Activated B cell treated with CpG ODN at 0.5 μM for 24 hours (primary cell): ENCODE measurements at places on chromosomes 6 and 20.

- no peak for DNase-seq
Observed at GRCh38 chr6:75268121-75268987, 16.2 kb downstream of the TMEM30A start.

- DNase-seq = no peak
Observed at GRCh38 chr20:62697468-62697912, 11.1 kb upstream of the NTSR1 start.

DNA sequence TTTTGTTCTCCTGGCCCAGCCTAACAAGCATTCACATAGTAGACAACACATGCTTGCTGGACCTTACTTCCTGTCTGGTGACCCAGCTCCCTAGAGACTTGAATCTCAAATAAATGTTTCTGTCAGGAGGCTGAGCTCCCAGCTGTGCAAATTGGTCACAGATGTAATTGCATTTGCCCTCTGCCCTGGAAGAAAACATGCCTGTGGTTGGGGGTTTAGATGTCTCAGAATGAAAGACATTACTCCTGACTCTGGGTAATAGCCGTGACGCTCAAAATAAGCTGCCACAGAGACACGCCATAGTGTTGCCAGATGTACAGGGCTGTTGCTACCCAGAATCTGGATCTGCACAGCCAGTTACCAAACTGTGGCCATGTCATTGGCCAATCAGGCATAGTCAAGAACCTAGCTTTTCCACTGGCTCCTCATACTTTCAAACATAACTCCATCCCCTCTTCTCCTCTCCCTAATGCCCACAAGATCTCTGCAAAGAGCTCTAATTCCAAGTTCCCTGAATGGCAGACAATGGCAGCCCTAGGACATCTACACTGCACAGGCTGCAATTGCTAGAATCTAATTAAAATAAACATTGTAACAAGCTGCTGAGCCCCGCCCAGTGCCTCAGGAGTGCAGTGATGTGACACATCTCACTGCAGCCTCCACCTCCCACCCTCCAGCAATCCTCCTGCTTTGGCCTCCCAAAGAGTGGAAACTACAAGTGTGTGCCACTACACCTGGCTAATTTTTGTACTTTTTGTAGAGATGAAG is 32.8 kb upstream of the GMPR start:
- no peak for DNase-seq

GRCh38 chr6:22095836-22096235 is 201.0 kb downstream of the PRL start:
- DNase-seq = no peak

- DNase-seq = no peak
Observed at GRCh38 chr20:62649140-62649539, 6.8 kb downstream of the SLCO4A1 start.

DNA sequence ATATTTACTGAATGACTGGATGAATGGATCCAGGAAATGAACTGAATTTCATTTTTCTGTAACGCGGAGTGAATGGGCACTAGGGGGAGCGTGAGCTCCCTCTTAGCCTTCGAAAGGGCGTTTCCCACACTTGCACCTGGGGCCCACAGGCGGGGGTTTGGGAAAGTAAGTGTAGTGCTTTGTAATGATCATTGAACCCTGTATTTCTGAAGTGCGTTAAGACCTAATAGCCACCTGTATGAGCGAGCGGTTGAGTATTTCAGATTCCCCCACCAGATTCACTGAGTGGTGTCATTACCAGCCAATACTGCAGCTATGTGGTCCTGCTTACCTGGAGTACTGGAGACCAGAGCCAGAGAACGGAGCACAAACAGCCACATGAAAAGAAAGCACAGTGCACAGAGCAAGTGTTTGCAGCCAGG is 10.5 kb downstream of the SYTL3 start:
- DNase-seq = no peak

- no peak for DNase-seq
Observed at GRCh38 chr6:128508588-128509296, 11.7 kb downstream of the PTPRK start.

DNA sequence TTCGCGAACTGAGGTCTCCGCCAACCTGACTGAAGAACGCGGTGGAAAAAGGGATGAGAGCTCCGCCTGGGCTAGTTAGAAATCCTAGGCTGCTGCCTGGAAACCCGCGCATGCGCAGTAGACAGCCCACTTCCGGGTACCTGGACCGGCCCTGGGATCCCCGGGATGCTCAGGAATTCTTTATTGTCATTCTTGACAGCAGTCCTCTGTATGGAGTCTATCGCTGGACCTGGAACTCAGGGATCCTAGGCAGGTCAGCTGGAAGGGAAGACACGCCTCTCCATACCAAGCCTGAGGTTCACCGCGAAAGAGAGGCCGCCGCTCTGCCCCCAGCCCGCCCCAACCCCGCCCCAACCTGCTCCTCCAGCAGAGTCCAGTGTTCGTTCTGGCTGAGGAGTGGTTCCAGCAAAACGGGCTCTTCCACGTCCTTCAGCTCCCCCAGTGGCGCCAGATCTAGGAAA is 1379.2 kb upstream of the DEFB115 start:
- DNase-seq = no peak

DNA sequence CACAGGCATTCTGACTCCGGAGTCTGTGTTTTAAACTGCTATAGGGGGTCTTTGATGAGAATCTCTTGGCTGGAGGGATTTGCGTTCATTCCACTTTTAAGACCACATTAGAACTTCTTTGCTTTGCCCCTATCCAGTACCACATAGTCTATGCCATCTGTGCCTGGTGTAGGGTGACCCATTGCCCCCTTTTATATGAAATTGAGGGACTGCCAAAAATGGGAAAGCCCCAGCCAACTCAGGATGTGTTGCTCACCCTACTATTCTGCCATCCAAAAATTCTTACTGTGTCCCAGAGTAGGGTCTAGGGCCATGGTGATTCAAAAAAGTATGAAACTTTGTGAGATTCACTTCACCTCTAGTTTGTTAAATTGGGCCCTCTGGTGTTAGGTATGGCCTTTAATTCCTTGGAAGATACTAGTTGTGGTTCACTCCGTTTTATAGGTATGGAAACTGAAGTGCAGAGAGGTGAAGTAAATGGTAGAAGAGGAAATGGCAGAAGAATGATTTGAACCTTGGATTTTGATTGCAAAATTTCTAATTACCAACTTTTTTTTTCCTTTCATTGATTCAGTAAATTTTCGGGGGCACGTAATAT is 1.4 kb downstream of the PFDN4 start:
- no peak for DNase-seq

DNA sequence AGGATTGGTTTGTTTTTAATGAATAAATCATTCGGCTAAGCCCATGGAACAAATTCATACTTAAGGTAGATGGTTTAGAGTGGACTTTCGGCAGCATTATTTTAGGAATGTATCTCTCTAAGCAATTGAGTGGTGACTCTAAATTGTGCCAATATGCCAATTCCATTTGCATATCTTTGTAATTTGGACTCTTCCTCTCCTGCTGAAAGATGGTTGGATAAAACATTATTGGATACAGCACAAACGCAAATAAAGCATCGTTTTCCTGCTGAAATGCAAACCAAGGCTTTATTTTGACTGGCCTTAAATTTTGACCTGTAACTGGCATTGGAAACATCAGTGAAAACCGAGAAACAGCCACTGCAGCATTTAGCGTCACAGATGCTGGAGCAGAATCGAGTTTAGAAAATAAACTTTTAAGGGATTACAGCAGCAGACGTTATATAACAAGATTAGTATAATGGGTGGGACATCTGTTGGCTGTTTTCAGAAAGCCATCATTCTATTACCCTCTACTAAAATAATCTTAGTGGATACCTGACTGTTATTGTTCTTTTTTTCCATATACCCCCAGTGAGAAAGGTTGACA is 726.0 kb downstream of the KIF16B start:
- DNase-seq = no peak

DNA sequence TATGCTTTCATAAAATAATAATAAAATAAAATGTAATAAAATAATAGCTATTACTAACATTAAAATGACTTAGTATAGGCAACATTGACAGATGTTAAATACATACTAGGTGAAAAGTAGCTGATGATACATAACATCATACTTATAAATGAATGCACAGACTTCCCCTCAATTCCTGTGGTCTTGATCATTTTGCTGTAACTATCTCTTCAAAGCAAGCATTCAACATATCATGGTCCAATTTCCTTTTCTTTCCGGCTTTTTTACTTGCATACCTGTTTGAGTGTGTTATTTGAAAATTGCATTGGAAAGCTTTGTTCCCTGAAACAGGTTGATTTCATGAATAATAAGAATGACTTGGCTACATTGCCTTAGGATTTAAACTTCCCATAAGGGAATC is 309.3 kb downstream of the HDGFL1 start:
- no peak for DNase-seq

DNA sequence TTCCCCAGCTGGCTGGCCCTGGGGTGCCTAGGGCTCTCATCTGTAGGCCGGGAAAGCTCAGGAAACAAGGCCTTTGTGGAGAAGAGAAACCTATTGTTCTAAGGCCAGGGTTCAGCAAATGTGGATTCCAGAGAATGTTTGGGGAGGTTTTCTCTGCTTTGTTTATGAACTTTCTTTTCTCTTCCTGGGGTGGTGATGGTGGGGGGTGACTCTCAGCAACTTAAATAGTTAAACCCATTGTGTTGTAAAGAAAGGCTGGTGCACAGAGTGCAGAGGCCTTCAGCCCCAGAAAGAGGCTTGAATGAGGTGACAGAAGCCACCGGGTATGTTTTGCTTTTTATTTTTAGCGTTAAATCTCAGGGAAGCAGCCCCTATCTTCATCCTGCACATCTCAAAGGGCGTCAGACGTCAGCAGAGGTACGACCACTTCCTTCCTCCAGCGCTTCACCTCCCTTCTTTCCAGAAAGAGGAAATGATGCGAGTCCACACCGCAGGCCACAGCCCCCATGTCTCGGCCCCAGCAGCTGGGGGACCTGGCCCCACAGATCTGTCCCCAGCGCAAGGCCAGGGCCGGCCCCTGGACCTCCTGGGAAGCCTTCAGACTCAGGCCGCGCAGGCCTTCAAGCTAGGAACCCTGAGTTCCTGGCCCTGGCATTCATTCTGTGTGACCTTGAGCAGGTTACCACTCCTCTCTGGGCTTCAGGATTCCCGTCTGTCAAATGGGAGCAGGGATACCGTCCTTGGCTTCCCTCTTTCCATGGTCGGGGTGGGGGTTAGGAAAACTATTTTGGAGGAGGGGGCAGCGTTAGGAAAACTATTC is 605 bp upstream of the PPP1R16B start:
- peak; percentile 56 for DNase-seq

- no peak for DNase-seq
Observed at GRCh38 chr20:11173916-11174315, 500.1 kb upstream of the JAG1 start.

DNA sequence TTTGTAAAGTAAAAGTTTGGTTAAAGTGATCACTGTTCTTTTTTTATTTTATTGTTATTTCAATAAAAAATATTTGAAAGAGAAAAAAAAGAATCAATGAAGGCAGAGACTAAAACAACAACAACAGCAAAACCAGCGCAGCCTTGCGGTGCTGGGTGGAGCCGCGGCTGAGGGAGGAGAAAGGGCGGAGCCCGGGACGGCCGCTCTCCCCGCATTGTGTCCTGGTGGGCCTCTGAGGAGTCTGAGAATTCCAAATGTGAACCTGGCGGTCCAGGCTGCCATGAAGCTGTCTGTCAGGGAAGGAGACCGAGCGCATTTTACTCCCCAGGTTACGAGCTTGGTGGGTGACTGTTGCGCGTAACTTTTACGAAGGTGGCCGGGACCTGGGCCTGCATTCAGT is 43.2 kb downstream of the TMEM242 start:
- DNase-seq = no peak

DNA sequence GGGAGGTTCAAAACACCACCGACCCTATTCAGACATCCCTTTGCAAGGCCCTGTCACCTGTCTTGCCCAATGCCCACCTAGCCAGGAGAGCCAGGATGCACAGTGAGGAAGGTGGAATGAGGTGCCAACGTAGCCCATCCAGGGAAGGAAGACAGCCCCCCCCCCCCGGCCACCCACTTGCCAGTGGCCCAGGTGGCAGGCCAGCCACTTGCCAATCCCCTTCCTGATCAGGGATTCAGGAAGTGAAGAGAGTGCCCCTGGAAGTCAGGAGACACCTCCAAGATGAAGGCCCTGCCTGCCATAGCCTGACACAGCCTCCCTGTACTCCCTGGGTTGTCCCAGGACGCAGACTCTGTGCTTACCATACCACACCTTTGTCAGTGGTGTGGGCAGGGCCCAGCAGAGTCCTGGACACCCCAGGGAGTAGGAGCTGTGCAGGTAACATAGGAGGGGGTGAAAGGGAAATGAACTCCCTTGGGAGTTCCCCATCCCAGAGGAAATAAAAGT is 54.7 kb downstream of the MRPL14 start:
- DNase-seq = no peak

GRCh38 chr6:28336284-28337120 is 554 bp upstream of the ZSCAN31 start:
- no peak for DNase-seq

DNA sequence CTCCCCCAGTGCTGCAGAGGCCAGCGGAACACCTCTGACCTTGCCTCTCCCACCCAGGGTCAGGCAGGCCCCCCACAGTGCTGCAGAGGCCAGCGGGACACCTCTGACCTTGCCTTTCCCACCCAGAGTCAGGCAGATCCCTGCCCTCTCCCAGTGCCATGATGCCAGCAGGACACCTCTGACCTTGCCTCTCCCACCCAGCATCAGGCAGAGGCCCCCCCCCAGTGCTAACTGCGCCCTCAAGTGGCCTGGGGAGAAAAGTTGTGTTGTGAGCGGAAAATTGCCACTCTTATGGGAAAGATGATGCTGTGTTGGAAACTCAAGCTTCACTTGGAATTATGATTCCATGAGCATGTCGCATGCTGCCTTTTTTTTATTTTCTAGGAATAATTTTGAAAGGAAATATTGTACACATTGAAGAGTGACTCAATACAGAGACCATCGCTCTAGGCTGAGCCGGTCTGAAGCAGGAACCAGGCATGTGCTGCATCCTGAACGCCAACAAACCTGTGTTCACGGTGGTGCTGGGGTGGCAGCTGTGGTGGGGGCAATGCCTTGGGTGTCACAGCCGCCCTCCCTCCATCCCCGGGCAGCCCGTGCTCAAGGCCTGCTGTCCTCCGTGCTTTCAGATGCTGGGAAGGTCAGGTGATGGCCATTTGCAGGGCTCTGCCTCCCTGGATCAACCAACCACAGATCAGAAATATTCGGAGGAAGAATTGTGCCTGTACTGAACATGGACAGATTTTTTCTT is 98.6 kb downstream of the CDH4 start:
- no peak for DNase-seq
